ENCODE measurements at places on chromosomes 13 and 19.

DNA sequence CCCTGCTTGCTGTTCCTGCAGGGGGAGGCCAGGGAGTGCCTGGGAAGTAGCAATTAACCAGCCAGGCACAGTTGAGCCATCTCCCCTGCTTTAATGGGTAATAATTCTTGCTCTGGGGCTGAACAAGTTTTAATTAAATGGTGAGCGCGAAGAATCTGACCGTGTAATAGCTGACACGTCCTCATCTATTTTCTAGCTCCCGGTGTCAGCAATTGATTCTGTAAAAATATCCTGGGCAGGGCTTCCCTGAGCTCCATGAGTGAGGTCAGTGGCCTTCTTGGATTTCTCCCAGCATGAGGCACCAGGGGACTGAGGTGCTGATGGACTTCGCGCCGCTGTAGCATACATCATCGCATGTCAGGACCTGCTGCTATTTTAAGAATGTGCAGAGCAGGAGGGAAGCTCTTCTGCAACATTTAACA is 26.9 kb downstream of the SIPA1L3 start:
- no peak for DNase-seq

DNA sequence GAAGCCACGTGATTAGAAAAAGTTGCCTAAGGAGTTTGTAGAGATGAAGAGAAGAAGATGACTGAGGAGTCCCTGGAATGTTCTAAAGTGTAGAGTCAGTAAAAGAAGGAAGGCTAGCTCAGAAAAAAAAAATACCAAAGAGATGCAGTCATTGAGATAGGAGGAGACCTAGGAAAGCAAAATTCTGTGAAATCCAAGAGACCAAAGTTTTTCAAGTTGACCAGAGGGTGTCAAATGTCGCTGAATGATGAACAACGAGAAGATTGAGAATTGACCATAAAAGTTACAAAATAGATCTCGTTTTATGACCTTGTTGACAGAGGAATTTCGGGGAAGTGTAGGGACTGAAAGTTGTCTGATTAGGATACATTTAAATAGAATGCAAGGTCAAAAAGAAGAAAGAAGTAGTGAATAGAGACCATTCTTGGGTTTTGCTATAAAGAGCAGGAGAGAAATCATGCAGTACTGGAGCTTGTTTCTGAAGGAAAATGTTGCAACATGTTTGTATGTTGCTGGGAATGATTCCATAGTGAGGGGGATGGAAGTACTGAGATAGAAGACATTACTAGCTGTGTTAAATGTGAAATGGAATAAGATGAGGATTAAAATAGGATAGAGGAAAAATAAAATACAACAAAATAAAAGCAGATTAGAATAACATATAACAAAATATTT is 30.2 kb upstream of the HTR2A start:
- no peak for DNase-seq

DNA sequence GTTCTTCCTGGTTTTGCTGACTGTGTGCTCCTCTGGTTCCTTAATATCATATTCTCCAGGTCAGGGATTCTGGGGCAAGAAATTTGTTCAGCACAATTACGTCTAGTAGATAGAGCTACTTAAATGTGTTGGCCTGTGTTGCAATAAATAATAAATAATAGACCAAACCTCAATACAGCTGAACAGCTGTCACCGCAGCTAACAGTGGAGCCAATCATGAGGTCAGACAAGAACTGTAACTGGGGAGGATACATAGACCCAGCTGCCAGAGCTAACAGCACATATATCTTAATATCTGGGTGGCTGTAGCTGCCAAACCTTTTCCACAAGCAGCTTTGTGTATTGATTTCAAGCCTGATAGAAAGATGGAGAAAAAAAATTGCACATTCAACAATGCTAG is 1596.3 kb upstream of the PCDH20 start:
- no peak for DNase-seq

- no peak for DNase-seq
Measured at GRCh38 chr13:114015969-114016295, 42.1 kb upstream of the C13orf46 start.

DNA sequence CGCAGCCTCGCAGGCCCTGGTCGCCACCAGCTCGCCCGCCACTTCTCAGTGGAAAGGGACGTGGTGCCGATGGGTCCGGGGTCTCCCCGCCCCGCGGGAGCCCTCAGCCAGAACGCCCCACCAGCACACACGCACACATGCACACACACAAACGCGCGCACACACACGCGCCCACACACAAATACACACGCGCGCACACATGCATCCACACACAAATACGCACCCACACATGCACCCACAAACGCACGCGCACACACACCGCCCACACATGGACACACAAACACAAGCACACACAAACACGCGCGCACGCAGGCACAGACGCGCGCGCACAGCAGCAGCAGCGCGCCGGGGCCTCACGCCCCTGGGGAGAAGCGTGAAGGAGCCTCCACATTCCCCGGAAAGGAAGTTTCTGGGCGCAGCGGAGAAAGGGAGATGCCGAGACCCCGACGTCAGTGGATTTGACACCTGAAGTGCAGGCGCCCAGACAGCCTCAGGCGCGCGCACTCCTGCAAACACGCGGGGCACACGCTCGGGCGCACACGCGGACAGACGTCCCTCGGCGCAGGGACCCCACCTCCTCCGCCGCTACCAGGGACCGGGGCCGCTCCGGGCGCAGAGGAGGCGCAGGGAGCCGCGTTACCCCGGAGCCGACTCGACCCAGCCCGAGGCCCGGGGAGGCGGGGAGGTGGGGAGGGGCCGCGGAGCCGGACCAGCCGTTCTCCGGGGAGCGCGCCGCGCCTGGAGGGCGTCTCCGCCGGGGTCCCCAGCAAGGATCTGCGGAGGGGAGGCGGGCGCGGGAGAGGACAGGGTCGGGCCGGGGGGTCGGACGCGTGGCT is 622 bp downstream of the RASA3 start:
- DNase-seq = no peak

GRCh38 chr19:49840736-49841249 is 10.2 kb upstream of the PTOV1 start:
- no peak for DNase-seq

GRCh38 chr13:45817833-45818232 is 33.7 kb downstream of the SIAH3 start:
- no peak for DNase-seq
